ENCODE measurements at places on chromosomes 1 and 21.

GRCh38 chr1:58785442-58786058 lies 1.7 kb upstream of the JUN start:
- no peak for DNase-seq

- peak; percentile 34 for DNase-seq
These were observed 73.2 kb upstream of the GADD45A start for GRCh38 chr1:67611846-67612245.

GRCh38 chr1:20474333-20474975 lies 11.6 kb downstream of the CAMK2N1 start:
- DNase-seq = no peak

GRCh38 chr1:243547891-243548290 lies 292.1 kb downstream of the SDCCAG8 start:
- DNase-seq = no peak

GRCh38 chr21:14876524-14876840 lies 188.3 kb downstream of the NRIP1 start:
- DNase-seq = peak; percentile 61

GRCh38 chr1:228459091-228459993 lies 27.8 kb upstream of the RNF187 start:
- peak; percentile 88 for DNase-seq

DNA sequence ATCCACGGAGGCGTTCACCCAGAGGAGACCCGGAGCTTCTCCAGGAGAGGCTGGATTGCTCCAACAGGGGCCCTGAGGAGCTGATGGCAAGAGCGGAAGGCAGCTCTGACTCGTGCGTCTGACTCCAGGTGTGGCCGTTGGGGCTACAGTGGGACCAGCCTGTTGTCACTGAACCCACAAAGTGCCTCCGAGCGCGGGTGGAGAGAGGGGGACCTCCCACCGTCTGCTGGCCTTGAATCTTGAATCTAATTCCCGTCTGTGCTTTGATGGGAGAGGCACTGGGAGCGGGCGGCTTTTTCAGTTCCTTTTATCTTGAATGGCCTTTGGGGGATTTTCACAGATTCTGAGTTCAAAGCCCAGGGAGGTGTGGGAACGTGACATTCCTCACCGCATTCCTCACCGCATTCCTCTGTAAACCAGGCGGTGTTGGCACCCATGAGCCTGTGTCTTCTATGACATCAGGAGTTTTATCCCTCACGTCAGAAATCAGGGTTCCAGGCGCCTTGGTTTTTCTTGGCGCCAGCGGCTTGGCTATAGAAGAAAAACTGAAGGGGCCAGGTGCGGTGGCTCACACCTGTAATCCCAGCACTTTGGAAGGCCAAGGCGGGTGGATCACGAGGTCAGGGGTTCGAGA lies 39.2 kb upstream of the COL18A1 start:
- DNase-seq = peak; percentile 90

- DNase-seq = no peak
These were observed 504 bp downstream of the SCCPDH start for GRCh38 chr1:246724731-246725095.

DNA sequence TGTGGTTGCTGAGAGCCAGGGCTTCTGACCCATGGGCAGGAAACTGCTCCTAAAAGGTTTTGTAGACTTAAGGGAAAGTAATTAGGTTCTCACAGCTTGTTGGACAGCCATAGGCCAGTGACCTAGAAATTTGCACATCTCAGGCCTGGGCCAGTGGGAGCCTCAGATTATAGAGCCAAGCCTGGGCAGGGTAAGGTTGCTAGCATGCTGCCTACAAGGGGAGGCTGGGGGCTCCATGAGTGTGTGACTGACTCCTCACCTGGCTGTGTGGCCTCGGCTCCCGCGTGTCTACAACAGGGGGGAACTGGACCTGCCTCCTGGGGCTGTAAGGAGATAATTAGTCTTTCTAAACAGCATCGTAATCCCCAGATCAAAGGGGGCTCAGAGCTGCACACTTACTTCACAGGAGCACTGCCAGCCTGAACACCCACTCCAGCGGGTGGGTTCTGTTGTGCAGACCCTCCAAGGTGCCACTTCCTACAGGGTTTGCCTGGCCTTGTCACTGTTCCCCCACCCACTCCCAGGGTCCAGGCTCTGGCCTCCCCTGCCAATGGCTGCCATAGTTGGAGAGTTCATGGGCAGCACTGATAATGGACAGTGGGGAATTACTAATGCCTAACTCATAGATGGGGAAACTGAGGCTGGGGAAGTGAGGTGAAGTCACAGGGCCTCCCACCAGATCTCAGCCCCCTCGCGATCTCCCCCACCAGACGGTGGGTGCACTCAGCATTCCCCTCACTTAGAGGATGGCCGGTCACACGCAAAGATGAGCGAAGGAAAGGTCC lies 230.4 kb upstream of the TMEM51 start:
- DNase-seq = no peak

DNA sequence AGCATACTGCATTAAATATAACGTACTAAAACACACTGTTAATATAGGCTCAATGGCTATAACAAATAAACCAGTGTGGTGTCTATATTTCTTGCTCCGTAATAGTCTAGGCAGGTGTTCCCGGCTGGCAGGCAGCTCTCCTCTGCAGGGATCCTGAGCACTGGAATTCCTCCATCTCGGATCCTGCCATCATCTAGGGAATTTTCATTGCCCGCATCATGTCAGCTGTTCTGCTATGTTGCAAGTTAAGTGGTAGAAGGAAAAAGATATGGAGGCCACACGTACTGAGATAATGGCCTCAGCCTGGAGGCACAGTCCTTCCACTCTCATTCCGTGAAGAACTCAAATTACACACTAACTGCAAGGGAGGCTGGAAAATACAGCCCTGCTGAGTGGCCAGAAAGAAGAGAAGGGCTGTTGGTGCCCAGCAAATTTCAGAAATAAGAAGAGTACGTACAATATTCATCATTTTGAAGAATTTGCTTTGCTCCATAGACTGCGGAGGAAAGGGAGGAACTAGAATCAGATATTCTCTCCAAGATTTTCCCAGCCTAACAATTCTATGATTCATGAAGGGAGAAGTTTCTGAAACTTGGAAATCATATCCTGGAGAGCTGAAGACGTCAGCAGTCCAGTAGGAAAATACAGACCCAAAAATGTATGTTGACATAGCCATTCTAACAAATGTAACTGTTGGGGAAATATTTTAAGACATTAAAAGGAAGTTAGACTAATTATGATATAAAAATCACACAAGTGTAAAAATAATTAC lies 263.3 kb downstream of the MRPL39 start:
- DNase-seq = peak; percentile 62

All from islet precursor cell (in vitro differentiated cells).